ENCODE measurements at places on chromosomes 12 and 14.

DNA sequence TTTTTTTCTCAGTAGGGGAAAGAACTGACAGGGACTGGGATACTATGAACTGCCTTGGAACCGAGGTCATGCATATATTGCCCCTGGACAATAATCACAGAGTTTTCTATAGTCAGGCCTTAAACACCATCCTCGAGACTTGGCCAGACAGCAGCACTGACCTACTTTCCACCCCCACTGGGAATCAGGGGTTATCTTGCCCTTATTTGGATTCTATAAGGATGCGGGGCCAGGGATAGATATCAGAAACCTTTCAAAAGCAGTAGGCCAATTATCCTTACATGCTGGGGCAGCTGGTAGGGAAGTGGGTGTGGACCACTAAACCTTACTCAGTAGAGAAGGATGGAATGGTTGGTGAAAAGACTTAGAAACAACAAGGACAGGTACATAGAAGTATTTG lies 2.0 kb downstream of the ZNF219 start:
- no peak for DNase-seq

- DNase-seq, result no peak
Observed at GRCh38 chr14:92832137-92832700, 38.1 kb downstream of the GOLGA5 start.

- no peak for DNase-seq
Observed at GRCh38 chr12:106841510-106842302, 67.2 kb downstream of the RIC8B start.

DNA sequence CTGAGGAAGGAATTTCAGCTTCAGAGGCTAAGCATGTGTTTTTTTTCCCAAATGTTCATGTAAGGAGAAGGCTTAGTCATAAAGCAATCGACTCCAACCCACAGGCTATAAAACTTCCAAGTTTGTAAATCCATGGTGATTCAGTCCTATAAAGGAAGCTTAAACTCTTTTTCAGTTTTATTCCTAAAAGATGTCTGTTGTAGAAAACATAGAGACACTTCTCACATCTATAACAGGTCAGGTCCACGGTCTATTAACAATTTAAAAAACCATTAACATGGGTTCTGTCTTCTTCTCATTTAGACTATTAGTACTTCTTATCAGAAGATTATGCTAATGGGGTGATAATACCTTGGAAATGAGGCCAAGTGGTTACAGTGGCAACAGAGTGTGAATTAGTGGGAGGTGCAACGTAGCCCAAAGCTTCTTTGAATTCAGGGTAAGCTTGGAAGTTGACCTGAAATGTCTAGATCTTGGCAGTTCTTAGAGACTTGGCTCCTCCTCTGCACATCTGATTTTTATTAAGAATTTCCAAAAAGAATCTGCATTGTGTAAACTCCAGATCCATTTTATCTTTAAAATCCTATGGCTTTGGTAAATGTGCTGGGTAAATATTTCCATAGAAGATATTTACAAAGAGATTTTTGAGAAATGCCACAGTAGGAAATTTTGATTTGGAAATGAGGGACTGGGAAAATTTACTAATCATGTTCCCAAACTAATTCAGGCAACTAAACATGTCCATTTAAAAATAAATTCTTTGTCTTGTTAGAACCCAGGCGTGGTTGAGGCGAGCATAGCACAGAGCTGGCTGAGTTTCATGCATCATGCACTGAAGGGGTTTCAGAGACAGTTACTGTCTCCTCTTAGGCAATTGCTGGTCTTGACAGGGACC lies 86.4 kb downstream of the EML1 start:
- DNase-seq, result no peak

- DNase-seq, result no peak
Observed at GRCh38 chr14:93094121-93094918, 21.4 kb downstream of the ITPK1 start.

DNA sequence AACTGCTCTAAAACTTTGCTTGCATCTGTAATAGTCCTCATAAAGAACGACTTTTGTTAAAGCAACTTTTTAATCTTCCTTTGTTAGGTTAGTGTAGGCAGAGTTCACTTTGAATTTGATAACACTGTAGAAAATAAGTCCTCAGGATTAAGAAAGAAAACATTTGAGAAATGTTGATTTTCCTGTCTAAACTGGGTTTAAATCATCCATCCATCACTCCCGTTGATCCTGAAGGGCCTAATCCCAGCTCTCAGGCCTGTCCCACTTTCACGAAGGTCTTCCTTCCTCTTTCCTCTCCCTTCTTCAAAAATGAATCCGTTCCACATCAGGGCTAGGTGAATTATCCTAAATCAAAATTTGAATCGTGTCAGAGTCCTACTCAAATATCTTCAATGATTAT lies 36.9 kb downstream of the SLC2A14 start:
- no peak for DNase-seq

DNA sequence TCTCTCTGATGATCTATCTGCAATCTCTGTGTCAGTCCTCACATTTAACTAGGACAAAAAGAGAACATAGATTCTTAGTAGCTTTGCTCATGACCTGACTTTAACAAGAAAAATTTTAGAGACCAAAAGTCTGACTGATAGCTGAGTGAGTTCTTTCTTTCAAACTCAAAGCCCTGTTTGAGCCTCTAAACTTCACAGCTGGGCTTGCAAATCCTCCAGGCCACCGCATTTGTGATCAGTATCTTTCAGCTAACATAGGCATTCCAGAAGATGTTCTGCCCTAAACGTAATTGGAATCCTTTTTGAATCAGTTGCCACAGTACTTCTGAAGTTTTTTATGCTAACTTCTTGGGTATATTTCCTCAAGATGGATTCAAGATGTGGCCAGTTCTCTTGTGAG lies 459.0 kb downstream of the DPF3 start:
- DNase-seq, result no peak

DNA sequence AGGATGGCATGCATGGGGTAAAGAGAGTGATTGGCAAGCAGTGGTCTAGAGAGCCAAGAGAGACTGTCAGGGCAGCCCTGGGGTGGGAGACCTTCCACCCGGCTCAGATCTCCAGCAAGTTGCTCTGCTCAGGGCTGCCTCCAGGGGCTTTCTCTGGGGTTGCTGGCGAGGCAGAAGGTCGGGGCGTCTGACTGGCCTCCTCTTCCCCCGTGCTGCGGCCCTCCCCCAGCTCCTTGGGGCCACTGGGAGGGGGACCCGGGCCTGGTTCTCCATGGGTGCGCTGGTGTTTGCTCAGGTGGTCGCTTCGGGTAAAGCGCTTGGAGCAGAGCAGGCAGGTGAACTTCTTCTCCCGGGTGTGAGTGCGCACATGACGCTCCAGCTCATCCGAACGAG lies 6.6 kb upstream of the AAAS start:
- no peak for DNase-seq

GRCh38 chr14:74988131-74988530 lies 14.6 kb upstream of the EIF2B2 start:
- no peak for DNase-seq

DNA sequence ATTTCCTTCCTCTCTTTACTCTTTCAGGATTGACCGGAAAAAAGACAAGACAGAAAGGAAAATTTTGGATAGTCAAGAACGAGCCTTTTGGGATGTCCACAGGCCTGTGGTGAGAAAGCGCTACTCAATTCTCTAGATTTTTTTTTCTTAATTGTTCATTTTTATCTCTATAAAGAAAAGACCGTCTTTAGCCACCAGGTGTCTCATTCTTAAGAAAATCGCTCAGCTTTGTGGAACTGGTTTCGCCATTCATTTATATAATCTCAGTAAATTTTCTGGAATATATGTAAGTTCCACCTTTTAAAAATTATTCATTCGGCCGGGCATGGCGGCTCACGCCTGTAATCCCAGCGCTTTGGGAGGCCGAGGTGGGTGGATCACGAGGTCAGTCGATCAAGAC lies 421.1 kb downstream of the DPF3 start:
- DNase-seq, result no peak
